RKO (cell line): ENCODE measurements at places on chromosomes 16 and 17.

GRCh38 chr17:57986841-57987580 is 1.0 kb downstream of the VEZF1 start:
- peak; percentile 84 for DNase-seq

GRCh38 chr16:5022521-5022920 is 11.2 kb downstream of the NAGPA start:
- no peak for DNase-seq

DNA sequence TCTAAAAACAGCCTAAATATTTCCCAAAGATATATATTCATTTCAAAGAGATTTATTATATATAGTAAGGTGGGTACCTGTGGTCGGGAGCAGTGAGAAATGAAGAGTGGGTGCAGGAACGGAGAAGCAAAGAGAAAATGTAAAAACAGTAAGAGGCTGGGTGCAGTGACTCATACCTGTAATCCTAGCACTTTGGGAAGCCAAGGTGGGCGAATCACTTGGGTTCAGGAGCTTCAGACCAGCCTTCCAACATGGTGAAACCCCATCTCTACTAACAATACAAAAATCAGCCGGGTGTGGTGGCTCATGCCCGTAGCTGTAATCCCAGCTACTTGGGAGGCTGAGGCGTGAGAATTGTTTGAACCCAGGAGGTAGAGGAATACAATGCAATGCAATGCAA is 257.1 kb downstream of the BCAS3 start:
- no peak for DNase-seq

DNA sequence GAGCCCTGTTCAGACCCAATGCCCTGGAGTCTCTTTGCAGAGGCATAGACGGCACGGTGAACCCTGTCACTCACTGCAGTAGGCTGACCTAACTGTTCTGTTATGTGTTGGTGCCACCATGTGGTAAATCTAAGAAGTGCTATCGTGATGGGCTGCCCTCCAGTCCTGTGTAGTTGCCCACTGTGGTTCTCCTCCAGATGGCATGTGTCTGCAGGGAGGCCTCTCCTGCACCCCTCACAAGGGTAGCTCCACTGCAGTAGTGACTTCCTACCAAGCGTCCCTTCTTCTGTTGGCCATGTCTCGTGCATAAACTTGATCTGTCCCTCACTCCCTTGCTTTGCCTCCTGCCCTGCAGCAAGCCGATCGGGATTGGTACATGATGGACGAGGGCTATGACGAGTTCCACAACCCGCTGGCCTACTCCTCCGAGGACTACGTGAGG is 5.8 kb downstream of the DHX38 start:
- peak; percentile 71 for DNase-seq

GRCh38 chr17:52235516-52235915 is 77.0 kb upstream of the CA10 start:
- no peak for DNase-seq

GRCh38 chr16:56355786-56356275 is 69.5 kb downstream of the AMFR start:
- DNase-seq = no peak

- no peak for DNase-seq
Measured at GRCh38 chr17:37470181-37470580, 19.5 kb upstream of the DUSP14 start.

DNA sequence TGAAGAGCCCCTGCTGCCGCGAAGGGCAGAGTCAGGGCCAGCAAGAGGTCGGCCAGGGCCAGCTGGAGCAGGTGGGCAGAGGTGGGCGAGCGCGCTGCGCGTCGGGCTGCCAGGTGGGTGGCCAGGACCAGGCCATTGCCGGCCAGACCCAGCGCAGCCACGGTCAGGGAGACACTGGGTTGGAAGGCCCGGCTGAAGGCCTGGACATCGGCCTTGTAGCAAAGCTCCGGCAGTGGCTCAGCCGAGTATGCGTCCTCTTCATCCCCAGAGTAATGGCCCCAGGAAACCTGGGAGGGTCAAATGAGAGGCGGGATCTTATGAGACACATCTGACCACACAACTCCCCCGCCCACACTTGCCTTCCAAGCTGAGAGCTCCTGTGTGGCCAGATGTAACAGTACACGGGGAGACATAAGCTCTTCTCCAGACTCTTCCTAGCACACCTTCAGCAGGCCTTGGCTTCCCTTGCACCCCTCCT is 1.3 kb downstream of the CCR10 start:
- peak; percentile 84 for DNase-seq

- DNase-seq = no peak
Measured at GRCh38 chr17:42642336-42642735, 16.7 kb upstream of the TUBG2 start.

- DNase-seq = no peak
Measured at GRCh38 chr16:69924777-69925191, 26.4 kb upstream of the CLEC18A start.

- peak; percentile 60 for DNase-seq
Measured at GRCh38 chr17:55348749-55349354, 72.8 kb downstream of the MMD start.

- DNase-seq = no peak
Measured at GRCh38 chr16:14378689-14379467, 251.2 kb downstream of the PARN start.

GRCh38 chr17:68057531-68057952 is 22.0 kb downstream of the KPNA2 start:
- peak; percentile 51 for DNase-seq

DNA sequence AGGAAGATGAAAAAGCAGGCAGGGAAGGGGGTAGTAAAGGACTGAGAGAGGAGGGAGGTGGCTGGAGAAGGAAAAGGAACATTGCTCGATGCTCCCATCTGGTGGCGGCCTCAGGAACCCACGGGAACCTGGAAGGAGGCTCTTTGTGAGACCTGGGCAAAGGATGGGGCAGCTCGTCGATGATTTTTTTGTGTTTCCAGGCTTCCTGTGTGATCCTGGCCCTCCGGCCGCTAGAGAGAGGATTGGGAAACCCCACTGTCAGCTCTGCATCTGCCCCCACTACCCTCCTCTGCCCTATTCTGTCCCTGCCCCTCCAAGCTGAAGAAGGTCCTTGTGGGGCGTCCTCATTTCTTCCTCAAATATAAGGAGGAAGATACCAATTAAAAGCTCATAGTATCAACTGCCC is 6.6 kb downstream of the WFIKKN2 start:
- DNase-seq = peak; percentile 54

- DNase-seq = no peak
Measured at GRCh38 chr16:51267681-51268080, 116.6 kb upstream of the SALL1 start.

GRCh38 chr17:17062866-17063265 is 20.6 kb downstream of the MPRIP start:
- DNase-seq = no peak

DNA sequence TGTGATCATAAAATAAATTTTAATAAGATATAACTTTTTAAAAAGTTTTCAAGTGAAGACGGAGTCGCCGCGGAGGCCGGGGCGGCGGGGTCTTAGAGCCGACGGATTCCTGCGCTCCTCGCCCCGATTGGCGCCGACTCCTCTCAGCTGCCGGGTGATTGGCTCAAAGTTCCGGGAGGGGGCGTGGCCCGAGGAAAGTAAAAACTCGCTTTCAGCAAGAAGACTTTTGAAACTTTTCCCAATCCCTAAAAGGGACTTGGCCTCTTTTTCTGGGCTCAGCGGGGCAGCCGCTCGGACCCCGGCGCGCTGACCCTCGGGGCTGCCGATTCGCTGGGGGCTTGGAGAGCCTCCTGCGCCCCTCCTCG is at the start of gene FOXC2:
Gene FOXC2 (plus strand): TSS at position 229 of the 365 bp plus-strand sequence. CDS start 507 bp downstream, outside the sequence.
- DNase-seq = no peak

DNA sequence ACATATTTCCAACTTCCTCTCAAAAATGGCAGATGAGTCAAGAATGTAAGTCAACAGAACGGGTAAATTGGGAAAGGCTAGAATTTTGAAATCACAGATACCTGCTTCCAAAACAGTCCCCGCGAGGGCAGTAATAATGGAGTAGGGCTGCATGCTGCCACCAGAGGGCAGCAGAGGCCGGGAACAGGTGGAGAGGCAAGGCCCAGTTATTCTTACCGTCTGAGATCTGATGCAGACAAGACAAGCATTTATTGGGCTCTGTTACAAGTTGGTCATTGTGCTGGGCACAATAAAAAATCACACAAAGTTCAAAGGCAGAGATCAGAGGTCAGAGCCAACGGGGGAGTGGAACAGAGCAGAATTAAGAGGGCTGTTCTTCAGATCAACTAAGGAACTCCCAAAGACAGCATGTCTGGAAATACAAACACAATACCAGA is 8.8 kb upstream of the MLKL start:
- peak; percentile 76 for DNase-seq

- no peak for DNase-seq
Measured at GRCh38 chr16:48526058-48526957, 83.7 kb downstream of the N4BP1 start.

DNA sequence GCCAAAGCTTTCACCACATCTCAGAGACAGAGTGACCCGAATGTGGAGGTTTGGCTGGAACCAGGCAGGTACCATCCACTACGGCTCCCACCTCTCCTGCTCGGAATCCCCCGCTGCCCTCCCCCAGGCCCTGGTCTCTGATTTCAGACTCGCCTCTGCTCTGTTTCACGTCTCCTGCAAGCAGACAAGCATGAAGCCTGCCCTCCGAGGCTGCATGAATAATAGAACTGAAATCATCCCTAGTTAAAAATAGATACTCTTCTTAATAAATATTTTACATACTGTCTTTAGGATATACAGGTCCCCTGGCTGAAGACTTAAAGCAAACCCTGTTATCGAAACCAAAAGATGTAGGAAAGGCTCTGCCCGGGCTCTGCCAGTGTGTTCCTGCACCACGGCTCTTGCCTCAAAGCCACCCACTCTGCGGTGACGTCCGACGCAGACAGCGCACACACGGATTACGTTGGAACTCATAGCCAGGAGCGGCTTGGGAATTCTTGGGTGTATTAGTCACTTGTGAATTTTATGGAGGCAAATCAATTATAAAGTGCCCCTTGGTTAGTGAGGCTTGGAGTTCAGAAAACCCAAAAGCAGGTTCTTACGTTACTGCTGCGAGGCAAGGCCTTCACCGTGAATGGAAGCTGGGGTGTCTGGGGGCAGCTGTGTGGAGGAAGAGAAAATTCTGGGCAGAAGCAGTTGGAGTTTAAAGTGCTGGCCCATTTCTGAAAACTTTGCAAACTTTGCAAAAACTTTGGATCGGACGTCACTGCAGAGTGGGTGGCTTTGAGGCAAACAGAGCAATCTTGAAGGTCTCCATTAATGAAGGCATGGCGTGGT is 25.6 kb upstream of the NPTX1 start:
- DNase-seq = no peak

DNA sequence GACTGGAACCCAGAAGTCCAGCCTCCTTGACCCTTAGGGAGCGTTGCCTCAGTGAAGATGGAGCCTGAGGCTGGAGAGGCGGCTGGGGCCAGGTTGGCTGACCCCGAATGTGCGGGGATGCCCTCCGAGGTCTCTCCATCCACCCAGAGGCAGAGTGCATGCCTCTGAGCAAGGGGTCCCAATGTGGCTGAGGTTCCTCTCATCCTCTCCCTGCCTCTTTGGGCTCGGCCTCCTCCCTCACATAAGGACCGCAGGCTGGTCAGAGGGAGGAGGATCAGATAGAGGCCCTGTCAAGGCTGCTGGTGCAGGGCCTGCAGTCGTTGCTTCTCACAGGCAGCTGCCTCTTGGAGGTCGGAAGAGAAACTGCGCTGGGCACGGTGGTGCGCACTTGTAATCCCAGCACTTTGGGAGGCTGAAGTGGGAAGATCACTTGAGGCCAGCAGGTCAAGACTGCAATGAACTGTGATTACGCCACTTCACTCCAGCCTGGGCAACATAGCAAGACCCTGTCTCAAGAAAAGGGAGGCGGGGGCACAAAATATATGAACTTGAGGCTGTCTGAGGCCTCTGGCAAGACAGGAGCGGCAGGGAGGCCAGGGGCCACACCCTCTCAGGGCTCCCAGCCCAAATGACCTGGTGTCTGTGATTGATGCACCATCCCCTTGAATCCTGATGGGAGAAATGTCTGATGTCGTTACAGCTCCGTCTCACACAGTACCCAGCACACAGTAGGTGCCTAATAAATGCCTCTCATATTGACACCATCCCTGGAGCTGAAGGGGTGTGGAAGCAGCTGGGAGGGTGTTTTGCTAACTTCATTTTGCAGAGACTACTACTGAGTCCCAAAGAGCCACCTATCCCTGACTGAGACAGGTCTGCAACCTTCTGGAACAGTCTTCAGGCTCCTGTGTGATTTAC is 220.1 kb upstream of the GSE1 start:
- DNase-seq = no peak

DNA sequence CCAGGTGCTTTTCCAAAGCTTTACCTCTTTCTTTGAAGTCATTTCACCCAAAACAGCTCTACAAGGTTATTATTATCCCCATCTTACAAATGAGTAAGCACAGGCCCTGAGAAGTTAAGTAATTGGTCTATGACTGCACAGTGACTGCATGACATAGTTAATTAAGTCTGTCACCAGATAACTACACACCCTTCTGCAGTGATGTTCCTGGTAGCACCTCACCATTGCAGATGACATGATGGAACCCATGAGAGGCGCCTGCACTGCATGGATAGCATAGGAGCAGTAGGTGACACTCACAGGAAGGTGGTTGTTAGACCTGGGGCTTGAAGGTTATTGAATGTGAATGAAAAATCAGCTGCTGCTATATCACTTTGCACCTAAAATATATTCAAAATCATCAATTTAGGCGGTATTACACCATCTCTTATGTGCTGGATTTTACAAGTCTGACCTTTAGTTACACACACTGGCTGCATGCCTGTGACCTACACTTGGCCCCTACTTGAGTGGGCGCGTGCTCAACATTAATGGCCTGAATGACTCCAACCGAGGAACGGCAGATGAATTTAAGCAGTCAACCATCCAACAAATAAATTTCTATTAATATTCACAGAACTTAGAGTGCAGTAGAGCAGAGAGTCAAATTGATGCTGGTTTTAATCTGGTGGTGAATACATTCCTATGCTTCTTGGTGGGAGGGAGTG is 239.6 kb downstream of the CDH11 start:
- no peak for DNase-seq

GRCh38 chr17:20171741-20172365 is 162.7 kb downstream of the SPECC1 start:
- no peak for DNase-seq

- no peak for DNase-seq
Measured at GRCh38 chr17:72588961-72589360, 468.1 kb downstream of the SOX9 start.
